ENCODE measurements at places on chromosomes 5 and 9.
A peak's percentile ranks its signal among the peaks of the same experiment; 100 is the strongest.

GRCh38 chr5:140398379-140398811 lies 3.2 kb upstream of the ANKHD1 start:
- DNase-seq = no peak

DNA sequence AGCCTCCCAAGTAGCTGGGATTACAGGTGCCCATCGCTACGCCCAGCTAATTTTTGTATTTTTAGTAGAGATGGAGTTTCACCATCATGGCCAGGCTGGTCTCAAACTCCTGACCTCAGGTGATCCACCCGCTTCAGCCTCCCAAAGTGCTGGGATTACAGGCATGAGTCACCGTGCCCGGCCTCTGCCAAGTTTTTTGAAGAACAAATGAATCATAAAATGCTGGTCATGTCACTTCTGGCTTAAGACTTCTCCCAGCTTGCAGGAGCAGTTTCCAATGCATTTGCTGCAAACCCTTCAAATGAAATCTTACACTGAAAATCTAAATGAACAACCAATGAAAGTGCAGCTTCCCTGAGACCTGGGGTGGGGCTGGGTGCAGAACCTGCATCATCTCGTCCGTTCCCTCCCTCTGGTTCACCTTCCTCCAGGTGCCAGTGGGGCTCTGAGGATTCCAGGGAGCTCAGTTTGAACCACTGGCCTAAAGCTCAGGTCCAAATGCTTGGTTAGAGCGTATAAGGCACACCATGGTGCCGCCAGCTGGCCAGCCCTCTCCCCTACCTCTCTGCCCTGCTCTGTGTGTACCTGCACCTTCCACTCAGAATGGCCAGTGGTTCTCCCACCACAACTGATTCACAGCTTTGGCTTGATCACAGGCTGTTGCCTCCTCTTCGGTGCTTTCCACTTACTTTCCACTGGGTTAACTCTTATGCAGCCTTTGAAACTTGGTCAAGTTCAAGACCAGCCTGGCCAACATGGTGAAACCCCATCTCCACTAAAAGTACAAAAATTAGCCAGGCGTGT lies 39.8 kb upstream of the FUBP3 start:
- DNase-seq = no peak

GRCh38 chr5:52751137-52751536 lies 36.6 kb upstream of the ITGA1 start:
- DNase-seq = no peak

DNA sequence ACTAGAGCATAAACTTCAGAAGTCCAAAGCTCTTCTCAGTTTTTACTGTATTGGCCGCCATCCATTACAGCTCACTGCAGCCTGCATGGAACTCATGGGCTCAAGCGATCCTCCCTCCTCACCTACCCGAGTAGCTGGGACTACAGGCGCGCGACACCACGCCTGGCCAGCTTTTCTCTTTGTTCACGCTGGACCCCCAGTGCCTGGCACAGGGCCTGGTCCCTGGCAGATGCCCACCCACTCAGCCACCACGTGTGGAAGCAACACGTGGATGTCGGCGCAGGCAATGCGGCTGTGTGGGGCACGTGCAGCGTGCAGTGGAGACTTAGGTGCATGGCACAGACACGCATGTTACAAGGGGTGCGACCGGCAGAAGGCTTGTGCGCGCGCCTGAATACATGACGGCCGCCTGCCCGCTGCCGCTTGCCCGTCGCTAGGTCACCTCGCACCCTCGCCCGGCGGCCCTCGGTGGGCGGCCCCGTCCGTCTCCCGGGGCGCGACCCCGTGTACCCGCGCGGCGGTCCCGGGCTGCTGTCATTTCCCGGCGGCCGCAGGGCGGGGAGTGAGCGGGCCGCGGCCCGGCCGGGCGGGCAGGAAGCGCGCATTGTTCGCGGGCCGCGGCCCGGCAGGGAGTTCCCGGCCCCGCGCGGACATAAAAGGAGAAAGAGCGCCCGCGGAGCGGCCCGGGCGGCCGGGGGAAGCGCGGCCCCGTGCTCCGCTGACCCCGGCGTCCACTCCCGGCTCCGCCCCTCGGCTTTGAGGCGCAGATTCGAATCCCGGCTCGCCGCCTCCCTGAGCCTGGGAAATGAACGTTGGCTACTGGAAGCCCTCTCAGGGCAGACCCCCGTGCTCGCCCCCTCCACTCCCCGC lies 24.1 kb upstream of the PTGS1 start:
- no peak for DNase-seq

GRCh38 chr9:2637390-2637789 lies 15.8 kb downstream of the VLDLR start:
- DNase-seq = no peak

DNA sequence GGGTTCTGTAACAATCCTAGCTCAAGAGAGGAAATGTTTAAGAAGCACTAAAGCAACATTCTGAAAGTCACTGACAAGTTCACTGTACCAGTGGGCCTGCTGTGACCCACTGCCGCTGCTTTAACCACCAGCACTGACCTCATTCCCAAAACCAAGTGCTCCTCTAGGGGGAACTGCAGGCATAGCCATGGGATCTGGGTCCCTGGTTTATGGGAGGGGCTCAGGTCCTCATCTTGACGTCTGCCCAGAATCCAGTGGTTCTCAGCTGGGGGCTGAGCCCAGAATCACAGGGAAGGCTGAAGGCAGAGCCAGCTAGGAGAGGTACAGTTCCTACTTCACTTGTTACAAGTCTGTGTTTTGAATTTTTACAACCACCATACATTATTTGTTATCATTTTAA lies 36.1 kb upstream of the SLC2A8 start:
- DNase-seq = no peak

GRCh38 chr9:98763986-98764745 lies 32.2 kb downstream of the ANKS6 start:
- DNase-seq = no peak

DNA sequence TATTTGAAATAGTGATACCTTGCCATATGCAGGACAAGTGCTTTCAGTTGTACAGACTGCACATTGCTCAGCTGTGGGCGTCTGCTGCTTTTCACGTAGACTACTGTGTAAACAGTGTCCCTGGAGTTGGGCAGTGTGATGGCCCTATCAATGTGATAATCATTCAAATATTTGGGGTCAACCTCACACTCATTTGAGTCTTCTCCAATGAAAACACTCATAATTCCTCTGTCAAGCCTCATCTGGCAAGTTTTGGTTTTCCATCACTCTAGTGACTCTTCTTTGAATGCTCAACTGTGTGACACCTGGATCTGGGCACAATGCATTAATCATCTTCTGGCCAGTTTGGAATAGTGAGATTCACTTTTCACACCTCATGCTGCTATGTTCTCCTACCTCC lies 64.4 kb downstream of the UGCG start:
- no peak for DNase-seq

GRCh38 chr5:10596886-10597451 lies 33.1 kb downstream of the ANKRD33B start:
- no peak for DNase-seq

DNA sequence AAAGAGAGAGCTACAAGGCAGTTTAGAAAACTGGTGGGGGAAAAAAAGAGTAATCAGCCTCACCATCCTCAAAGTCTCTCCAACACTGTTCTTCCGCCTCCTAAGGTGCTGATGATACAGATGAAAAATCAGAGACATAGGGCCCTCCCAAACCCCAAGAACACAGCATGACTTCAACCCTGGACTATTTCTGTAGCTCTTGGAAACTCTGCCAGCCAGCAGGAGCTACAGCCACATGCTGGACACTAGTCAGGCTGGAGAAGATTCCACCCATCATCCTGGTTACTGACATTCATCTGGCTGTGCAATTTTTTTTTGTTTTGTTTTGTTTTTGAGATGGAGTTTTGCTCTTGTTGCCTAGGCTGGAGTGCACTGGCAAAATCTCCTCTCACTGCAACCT lies 42.4 kb downstream of the OXCT1 start:
- no peak for DNase-seq

GRCh38 chr9:117903453-117903852 lies 199.2 kb downstream of the TLR4 start:
- DNase-seq = no peak

DNA sequence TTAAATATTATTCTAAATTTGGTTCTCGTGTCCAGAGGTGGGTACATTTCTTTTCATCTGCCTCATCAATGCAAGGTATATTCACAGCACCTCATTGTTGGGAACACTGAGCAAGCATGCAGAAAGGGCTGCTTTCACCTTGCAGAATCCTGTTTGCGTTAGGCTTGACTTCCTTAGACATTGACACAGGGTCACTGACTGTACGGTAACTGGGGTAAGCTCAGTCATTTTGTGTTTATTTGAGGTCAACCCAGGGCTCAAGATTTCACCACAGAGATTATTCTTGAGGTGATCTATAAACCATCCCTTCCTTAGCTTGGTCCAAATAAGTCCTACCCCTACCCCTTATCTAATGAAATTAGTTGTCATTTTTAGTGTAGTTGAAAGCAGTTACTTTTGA lies 1.7 kb upstream of the PTPDC1 start:
- DNase-seq = no peak

- no peak for DNase-seq
Measured at GRCh38 chr5:16777432-16777831, 158.7 kb downstream of the MYO10 start.

DNA sequence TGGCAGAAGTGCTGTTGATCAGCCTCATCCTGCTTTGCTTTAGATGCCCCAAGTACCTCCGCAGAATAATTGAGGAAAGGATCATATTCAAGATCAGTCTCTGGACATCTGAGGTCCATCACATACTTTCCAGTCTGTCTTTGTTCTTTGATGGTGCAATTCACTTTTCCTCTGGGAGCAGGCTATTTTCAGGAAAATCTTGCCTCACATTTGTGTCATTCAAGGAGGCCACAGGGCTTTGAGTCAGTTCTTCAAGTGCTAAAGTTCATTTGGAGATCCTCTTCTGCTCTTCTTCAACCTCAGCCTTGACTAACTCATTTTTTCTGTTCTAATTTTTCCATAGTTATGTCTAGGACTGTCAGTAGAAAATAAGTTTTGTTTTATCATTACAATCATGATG lies 18.6 kb downstream of the EQTN start:
- no peak for DNase-seq

- no peak for DNase-seq
Measured at GRCh38 chr5:143976055-143976454, 164.1 kb downstream of the HMHB1 start.

DNA sequence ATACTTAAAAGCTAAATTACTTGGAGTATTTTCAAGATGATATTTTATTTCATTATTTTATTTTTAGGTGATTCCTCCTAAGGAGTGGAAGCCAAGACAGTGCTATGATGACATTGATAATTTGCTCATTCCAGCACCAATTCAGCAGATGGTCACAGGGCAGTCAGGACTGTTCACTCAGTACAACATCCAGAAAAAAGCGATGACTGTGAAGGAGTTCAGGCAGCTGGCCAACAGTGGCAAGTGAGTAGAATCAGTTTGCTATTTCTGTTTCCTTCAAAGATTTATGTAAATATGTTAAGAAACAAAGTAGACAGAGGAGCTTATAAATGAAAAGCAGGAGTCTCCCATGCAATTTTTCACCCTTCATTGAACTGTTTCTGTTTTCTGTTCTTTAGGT lies 47.8 kb downstream of the KDM4C start:
- DNase-seq = peak; percentile 32

DNA sequence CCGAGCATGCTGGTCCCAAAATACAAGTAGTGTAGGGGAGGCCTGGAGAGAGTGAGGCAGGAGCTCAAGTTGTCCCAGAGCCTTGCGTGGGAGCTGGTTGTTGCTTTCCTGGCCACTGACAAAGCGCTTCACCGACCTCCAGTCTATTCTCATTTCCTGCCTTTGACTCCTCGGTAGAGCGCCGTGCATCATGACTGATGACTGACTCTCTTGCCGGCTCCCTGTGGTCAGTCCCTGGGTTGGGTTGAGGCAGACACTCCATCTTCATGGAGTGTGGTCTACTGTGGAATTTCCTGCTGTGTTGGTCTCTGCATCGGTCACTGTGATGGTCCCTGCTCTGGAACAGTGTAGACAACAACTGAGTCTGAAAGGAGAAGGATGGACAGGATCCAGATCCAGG lies 175.1 kb upstream of the S1PR3 start:
- DNase-seq = no peak

DNA sequence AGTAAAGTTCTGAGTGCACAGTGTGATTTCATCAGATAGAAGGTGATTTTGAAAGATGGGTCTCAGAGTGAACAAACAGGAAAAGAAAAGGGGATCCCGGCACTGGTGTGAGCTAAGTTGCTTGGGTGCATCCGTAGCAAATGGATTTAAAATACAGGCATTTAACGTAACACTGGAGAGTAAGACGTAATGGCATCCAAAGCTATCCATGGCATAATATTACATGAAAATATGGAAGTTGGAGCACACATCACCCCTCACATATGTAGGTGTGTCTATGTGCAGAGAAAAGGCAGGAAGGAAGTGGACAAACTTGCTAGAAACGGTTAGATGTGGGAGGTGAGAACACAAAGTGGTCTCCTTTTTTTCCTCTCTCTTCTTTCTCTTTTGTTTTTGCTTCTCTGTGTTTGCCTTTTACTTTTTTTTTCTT lies 38.2 kb upstream of the SEMA4D start:
- DNase-seq = no peak

- DNase-seq = no peak
Measured at GRCh38 chr5:64201996-64202395, 36.4 kb downstream of the RNF180 start.

DNA sequence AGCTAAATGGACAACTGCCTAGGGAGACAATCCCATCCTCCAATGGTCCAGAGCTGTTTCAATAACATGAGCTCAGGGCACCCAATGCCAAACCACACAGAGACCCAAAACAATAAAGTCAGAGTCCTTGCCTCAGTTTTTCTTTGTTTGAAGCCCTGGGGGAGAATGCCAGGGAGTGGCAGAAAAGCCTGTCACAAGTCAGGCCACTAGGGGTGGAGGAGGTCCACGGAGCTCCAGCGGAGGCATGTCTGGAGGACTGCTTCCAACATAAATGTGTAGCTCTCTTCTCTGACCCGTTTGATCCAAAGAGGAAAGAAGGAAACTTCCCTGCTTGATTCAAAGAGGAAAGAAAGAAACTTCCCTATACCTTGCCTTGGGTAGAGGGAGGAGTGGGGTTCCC lies 175.3 kb downstream of the HSPA4 start:
- DNase-seq = no peak

DNA sequence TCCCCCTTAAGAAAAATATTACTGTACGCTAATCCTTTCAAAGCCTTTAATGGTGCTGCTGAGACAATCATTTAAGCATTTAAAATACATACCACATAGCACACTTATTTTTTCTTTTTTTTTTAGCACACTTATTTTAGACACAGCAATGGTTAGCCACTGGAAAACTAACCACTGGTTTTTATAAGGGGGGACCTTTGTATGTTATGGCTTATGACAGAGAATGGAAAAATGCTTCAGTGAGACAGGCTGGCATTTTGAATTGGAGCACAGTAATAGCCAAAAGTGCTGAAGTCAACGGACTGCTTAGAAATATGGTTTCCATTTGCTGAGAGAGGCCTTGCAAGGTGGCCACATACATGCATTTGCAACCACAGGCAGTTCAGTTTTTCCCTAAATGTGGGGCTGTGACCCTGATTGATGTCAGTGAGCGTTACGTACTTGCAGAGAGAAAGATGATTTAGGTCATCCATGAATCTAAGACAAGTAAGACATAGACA lies 28.5 kb downstream of the AOPEP start:
- DNase-seq = no peak
